ENCODE measurements at places on chromosomes 4 and X.

- DNase-seq = no peak
These were observed 81.1 kb downstream of the FAM47B start for GRCh38 chrX:35023683-35024082.

- DNase-seq = no peak
These were observed 58.1 kb downstream of the SLC30A9 start for GRCh38 chr4:42048394-42048793.

DNA sequence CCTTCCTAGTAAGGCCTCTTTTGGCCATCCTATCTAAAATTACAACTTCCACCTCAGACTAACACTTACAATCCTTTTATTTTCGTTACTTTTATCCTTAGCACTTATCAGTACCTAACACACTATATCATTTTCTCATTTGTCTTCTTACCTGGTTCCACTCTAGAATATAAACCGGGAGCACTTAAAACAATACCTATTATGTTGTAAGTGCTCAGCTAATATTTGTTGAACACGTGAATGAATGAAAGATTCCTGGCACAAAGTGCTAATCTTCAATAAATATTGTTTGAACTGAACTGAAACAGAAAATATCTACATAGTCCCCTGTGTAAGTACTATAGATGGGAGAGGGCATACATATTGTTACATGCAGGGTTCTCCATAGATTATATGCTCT lies 14.4 kb downstream of the MGARP start:
- DNase-seq = no peak

DNA sequence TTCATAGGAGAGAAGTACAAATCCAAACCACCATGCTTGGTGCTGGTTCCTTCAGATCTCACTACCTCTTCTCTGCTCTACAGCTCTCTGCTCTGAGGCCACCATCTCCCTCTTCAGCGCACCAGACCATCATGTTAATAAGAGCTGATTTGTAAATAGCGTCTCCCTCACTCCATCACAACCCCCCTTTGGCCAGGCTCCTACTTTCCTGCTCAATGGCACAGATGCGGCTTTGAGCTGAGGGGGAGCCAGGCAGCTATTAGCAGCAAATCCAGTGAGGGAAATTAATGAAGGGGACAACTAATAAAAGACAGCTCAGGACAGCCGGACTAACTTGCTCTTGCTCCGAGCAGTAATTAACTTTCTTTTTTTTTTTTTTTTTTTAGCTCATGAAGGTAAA lies 13.1 kb downstream of the NEUROG2 start:
- no peak for DNase-seq

DNA sequence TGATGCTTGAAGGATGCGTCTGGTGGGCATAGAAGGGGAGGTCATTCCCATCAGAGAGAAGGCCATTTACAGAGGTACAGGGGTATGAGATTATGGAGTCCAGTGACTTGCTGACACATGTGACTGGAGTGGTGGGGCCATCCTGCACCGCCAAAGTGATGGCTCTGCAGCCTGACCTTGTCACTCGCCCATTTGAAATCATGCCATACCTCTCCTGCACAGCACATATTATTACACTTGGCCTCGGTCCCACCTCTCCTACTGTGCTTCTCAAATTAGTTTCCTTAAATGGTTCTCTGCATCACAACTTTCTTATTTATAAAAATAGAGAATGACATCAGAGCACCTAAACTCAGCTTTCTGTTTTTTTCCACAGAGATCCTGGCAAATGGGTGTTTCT lies 60.7 kb upstream of the HAND2 start:
- DNase-seq = no peak

GRCh38 chr4:114282937-114283336 lies 303.5 kb upstream of the ARSJ start:
- no peak for DNase-seq

DNA sequence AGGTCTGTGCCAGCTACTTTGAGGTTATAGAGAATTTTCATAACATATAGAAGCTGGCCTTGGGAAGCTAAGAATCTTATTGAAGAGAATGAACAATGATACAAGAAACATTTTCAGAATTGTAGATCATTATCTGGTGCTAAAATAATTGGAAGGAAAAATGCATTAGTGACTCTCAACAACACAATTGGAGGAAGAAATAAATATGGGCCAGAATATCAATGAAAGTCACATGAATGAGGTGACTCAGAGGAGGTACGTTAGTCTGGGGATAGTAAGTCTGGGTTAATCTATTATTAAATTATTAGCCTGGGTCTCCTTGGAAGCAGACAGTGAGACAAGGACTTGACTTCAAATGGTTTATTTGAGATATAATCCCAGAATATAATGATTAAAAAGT lies 529.3 kb upstream of the SLIT2 start:
- DNase-seq = no peak

GRCh38 chr4:158805635-158806471 lies 37.0 kb downstream of the FNIP2 start:
- DNase-seq = no peak

DNA sequence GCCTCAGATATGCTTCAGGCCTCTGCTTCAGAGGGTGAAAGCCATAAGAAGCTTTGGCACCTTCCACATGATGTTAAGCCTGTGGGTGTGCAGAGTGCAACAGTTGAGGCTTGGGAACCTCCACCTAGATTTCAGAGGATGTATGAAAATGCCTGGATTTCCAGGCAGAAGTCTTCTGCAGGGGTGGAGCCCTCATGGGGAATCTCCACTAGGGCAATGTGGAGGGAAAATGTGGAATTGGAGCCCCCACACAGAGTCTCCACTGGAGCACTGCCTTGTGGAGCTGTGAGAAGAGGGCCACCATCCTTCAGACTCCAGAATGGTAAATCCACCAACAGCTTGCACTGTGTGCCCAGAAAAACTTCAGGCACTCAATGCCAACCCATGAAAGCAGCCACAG lies 35.2 kb downstream of the TLR10 start:
- DNase-seq = no peak

DNA sequence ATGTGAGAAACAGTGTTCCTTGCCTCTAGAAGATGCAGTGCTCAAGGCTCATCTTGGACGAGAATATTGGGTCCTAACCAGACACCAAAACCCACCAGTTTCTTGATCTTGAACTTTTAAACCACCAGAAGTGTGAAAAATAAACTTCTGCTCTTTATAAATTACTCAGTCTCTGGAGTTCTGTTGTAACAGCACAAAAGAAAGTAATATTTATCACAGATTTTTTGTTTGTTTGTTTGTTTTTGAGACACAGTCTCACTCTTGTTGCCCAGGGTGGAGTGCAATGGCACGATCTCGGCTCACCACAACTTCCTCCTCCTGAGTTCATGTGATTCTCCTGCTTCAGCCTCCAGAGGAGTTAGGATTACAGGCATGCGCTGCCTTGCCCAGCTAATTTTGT lies 371.1 kb upstream of the NDST4 start:
- DNase-seq = no peak

GRCh38 chr4:141142423-141142822 lies 9.2 kb upstream of the RNF150 start:
- no peak for DNase-seq

- no peak for DNase-seq
These were observed 89.6 kb downstream of the SORCS2 start for GRCh38 chr4:7281691-7282665.

DNA sequence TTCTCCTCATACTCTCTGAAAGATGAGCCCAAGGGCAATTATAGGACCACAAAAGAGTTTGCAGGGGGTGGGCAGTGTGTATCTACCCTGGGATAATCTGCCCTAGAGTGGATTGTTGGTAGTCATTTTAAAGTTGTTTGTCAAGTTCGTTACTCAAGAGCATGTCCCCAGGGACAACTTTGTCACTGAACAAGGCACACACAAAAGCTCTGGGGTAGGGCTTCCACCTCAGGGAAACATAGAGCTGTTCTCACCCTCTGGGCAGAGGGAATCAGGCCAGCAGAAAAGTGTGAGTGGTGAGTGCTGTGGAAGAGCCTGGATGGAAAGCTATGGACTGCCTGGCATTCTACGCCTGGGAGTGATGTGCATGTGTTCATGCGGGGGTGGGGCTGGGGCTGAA lies 23.3 kb upstream of the LEF1 start:
- no peak for DNase-seq

DNA sequence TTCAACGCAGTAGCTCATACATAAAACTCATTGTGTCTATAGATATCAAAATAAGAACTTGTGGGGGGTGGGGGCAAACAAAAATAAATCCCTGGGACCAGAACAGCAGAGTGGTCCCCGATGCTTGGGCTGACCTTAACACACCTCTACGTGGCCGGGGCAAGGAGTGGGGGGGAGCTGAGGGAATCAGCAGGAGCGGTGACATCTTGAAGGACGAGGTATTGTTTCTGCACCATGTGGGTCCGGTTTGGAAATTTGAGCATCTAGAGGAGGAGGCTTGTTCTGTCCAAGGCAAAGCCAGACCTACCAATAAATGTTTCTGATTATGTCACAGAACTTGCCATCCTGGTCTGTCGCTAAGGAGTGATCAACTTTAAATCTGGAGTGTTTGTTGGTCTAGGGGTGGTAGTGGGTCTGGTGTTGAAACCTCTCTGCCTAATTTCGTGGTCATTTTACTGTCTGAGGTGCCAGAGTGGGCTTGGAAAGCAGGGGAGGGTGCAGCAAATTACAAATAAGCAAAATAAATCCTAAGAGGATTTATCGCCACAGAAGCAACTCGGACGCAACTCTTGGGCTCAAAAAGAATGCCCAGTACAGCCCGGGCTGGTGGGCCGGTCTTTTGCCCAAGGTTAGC lies 774 bp upstream of the RAPGEF2 start:
- no peak for DNase-seq

GRCh38 chrX:65045001-65045400 lies 68.8 kb upstream of the ZC4H2 start:
- no peak for DNase-seq

DNA sequence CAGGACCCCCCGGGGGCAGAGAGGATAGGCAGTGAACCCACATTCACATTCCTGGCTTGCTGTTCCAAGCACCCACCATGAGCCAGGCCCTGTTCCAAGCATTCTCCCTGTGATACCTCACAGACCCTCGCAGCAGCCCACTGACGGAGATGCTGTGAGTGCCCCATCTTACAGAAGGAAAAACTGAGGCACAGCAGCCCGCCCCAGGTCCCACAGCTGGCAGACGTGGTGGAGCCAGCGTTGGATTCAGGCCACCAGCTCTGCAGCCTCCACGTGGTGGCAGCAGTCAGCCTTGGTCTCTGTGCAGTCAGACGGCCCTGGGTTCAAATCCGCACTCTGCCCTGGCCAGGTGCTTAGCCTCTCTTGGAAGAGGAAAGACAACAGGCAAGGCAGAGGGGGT lies 16.8 kb downstream of the MAN2B2 start:
- no peak for DNase-seq

GRCh38 chr4:38782452-38783108 lies at the start of gene TLR10:
Gene TLR10 (minus strand): TSS chr4:38782990. CDS start chr4:38775590, 7,400 bp downstream.
- DNase-seq = peak; percentile 34

DNA sequence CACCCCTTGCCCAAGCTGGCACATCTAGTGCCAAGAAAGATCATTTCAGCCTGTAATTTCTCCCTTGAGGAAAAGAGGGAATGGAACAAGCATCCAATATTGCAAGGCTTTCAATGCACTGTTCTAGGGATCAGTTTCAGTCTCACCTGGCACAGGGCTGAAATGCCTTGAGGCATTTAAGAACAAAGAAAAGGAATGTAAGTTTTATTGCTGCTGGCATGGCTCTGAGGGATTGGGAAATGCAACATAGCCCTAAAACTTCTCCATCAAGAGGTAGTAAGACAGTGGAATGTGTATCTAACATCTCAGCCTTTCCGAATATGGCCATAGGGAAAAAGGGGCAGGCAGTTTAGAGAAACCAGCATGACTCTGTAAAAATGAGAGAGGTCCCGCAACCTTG lies 732.6 kb upstream of the LCORL start:
- no peak for DNase-seq

GRCh38 chr4:152232271-152232670 lies 303.6 kb downstream of the FBXW7 start:
- DNase-seq = no peak

- DNase-seq = no peak
These were observed 1.9 kb upstream of the SCML1 start for GRCh38 chrX:17735406-17735805.

DNA sequence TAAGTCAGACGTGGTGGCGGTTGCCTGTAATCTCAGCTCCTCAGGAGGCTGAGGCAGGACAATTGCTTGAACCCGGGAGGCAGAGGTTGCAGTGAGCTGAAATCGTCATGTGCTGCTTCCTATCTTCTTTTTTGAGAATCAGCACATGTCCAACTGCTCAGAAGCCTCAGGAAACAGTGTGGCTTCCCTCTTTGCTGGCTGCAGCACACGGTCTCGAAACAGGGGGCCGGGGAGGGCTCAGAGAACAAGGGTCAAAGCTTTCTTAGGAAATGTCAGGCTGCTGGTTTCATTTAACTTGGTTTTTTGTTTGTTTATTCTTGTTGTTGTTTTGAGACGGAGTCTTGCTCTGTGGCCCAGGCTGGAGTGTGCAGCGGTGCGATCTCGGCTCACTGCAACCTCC lies 31.3 kb downstream of the CRLF2 start:
- DNase-seq = no peak

DNA sequence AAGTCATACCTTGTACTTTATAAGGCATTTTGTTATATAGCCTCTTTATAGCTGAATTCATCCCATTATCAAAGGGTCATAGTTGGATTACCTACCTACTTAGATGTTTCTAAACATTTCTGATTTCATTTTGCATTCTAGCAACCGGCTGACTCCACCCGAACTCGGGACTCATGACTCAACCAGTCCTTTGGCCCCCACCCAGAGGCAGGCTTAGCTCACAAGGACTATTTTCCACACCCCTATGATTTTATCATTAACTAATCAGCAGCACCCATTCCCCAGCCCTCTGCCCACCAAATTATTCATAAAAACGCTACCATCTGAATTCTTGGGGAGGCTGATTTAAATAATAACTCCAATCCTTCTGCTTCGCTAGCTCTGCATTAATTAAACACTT lies 79.9 kb upstream of the EGFL6 start:
- no peak for DNase-seq

GRCh38 chrX:54386314-54386713 lies 28.5 kb upstream of the WNK3 start:
- DNase-seq = no peak

- no peak for DNase-seq
These were observed 29.4 kb downstream of the UVSSA start for GRCh38 chr4:1376391-1376840.

- DNase-seq = no peak
These were observed 84.1 kb downstream of the TMEM164 start for GRCh38 chrX:110086916-110087484.

GRCh38 chrX:46165411-46165810 lies 379.8 kb downstream of the ZNF674 start:
- DNase-seq = no peak
